ENCODE measurements at places on chromosomes 2 and 18. TPM values are rescaled to one million over a fixed set of nuclear protein-coding genes. Genes with fewer than 3 reads are reported as not detected.

DNA sequence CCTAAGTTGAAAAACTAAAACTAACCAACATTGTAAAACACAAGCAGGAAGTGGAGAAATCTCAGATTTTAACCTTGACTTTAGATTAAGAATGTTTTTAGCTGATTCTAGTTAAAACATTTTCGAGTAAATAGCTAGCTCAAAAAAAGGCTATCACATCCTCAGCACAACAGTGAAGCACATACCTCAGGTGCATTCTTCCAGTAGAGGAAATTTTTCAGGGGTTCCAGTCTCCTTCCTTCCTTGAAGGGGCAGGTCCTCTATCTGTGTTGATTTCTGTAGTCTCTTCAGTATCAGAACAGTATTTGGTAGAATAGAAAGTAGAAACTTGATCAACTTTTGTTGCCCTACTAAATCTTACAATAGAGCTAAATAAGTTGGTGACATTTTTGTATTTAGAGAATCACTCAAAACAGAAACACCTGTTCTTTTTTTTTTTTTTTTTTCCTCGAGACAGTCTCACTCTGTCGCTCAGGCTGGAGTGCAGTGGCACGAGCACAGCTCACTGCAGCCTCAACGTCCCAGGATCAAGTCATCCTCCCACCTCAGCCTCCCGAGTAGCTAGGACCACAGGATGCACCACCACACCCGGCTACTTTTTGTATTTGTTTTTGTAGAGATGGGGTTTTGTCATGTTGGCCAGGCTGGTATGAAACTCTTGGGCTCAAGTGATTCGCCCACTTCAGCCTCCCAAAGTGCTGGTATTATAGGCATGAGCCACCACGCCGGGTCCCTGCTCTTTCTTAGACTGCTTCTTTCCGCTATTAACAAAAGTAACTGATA is 6.9 kb upstream of the GPR155 start:
- peak overlapping the region; percentile 69 for H3K4me3 ChIP-seq
- no peaks in the 10 kb centered on the region for H3K27me3 ChIP-seq
- peak overlapping the region; percentile 97 for H3K27ac ChIP-seq
- peak; percentile 19 for DNase-seq

Gene HRH4
- 0.65 TPM for total RNA-seq

Gene MAP3K19
- not detected for total RNA-seq

Gene DSEL
- total RNA-seq: 0.15 TPM

All from activated CD4-positive, alpha-beta memory T cell treated with anti-CD3 and anti-CD28 coated beads, Interleukin-2, amount 10 ng/mL, durations not matched to agents 7 days and 5 days (primary cell).